Spinal cord (tissue), 10 donors: ENCODE measurements at places on chromosomes 13 and 19. TPM values are rescaled to one million over a fixed set of nuclear protein-coding genes. Genes with fewer than 3 reads are reported as not detected.

Gene ELOF1
- total RNA-seq = 59.7 TPM

Gene NLRP7
- total RNA-seq = not detected

Gene FFAR3
- 0.11 TPM for total RNA-seq

Gene GARIN5A
- 5.8 TPM for total RNA-seq

Gene HCST
- 3.5 TPM for total RNA-seq

Gene POU4F1
- total RNA-seq = 1.6 TPM

Gene ZNF729
- 0.11 TPM for total RNA-seq
